NCI-H2107 (cell line): ENCODE measurements at places on chromosomes 2 and 18.

DNA sequence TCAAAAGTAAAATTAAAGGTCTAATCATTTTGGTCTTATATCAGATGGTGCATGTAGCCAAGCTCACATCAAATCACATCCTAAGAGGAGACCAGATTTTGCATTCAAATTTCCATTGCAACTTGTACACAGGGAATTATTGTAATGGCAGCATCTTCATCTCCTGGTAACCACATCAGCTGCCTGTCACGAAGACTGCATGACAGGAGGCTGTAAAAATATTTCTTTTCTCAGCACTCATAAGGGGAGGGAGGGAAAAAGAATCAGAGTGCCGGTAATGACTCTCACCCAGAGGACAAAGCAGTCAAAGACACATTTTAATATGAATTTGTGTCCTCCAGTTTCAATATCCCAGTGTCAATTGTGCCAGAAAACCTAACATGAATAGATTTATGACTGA, 216.7 kb downstream of the TMEM163 start:
- DNase-seq = no peak

- no peak for DNase-seq
Measured at GRCh38 chr2:217407362-217407761, 547.5 kb upstream of the TNP1 start.

- no peak for DNase-seq
Measured at GRCh38 chr2:199191461-199191860, 266.3 kb downstream of the SATB2 start.

DNA sequence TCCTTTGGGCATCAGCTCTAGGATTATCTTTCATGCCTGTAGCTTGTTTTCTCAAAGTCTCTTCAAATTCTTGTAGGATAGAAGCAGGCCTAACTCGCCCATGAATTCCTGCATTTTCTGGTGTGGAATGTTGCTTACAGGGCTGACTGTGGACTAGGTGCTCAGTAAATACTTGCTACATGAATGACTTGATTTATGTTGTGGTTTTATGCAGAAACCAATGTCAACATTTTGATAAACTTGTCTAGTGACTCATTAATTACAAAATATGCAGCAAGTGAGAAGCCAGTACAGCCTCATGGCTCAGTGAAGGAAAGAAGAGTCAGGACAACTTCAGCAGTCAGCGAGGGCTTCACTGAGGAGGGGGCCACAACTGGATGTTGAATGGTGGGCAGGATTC, 110.6 kb upstream of the SIX2 start:
- no peak for DNase-seq

GRCh38 chr2:210195101-210195852, 24.1 kb upstream of the KANSL1L start:
- no peak for DNase-seq

DNA sequence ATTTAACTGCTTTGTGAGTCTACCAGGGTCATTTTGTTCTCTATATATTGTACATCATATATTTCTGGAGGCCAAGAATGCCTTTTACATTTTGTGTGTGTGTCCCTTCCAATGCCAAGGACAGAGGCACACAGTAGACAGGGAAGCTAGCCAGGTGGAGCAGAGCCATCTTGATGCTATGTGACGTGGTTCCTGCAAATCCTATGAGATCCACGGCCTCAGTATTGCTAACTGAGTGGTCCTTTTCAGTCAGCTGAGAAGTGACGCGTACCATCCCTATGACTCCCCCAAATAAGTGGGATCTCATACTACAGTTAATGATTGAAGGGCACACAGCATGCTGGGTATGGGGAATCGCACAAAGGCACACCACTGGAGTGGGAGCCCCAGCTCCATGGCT, 27.3 kb downstream of the CCDC141 start:
- DNase-seq = no peak

- DNase-seq = no peak
Measured at GRCh38 chr2:196130039-196130825, 41.1 kb downstream of the STK17B start.

GRCh38 chr2:176769021-176769420, 443.6 kb upstream of the HNRNPA3 start:
- DNase-seq = no peak
